ENCODE measurements at places on chromosomes 2 and 18.

DNA sequence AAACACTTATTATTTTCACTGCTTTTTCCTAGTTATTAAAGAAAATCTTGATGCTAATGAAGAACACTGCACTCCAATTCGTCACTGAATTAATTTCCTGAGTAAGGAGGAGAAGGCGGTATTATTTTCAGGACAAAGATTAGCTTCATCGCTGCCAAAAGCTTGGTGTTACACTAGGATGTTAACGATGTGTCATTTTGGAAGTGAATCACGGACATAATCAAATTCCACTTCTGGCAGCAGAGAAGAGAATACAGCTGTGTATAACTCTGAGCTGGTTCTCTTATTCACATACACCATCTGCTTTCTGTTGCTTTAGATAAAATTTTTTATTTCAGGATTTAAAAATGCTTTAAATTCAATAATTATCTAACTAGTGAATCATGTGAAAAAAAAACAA is 74.1 kb downstream of the SCG2 start:
- no peak for DNase-seq

GRCh38 chr18:12278741-12279682 is 24.9 kb downstream of the CIDEA start:
- no peak for DNase-seq

GRCh38 chr2:28557389-28558131 is 61.7 kb downstream of the PLB1 start:
- no peak for DNase-seq

- DNase-seq, result no peak
Measured at GRCh38 chr2:107591561-107592279, 235.0 kb upstream of the RGPD4 start.

GRCh38 chr2:28172114-28172898 is 220.4 kb upstream of the FOSL2 start:
- DNase-seq, result no peak

- no peak for DNase-seq
Measured at GRCh38 chr2:237300739-237301138, 113.2 kb downstream of the COL6A3 start.

GRCh38 chr2:183089192-183089851 is 10.8 kb downstream of the DUSP19 start:
- no peak for DNase-seq

All from stimulated activated CD4-positive, alpha-beta T cell treated with anti-CD3 and anti-CD28 coated beads, Interleukin-12 subunit alpha, Interleukin-12 subunit beta, amount 100 ng/mL, for 24 hours (primary cell).